Activated naive CD8-positive, alpha-beta T cell treated with anti-CD3 and anti-CD28 coated beads, Interleukin-2, amount 10 ng/mL, durations not matched to agents 7 days and 5 days (primary cell): ENCODE measurements at places on chromosomes 4 and X. TPM values are rescaled to one million over a fixed set of nuclear protein-coding genes. Genes with fewer than 3 reads are reported as not detected.

The HPGDS gene
- total RNA-seq, result not detected

The CT55 gene
- total RNA-seq, result not detected

The GAB3 gene
- total RNA-seq, result 17.7 TPM

The SLC6A14 gene
- total RNA-seq, result not detected

The TMPRSS11D gene
- total RNA-seq, result not detected

The ITM2A gene
- total RNA-seq, result 75.8 TPM

The GC gene
- not detected for total RNA-seq

The CCDC110 gene
- total RNA-seq, result 0.19 TPM

The DKK2 gene
- not detected for total RNA-seq

The SLC10A6 gene
- not detected for total RNA-seq

The NR0B1 gene
- not detected for total RNA-seq

The BGN gene
- total RNA-seq, result not detected

The CT45A3 gene
- not detected for total RNA-seq

The FGFRL1 gene
- 15.5 TPM for total RNA-seq

The JCHAIN gene
- 0.60 TPM for total RNA-seq

GRCh38 chrX:134148172-134148692 is 88.8 kb upstream of the CCDC160 start:
- no peaks in the 10 kb centered on the region for H3K27me3 ChIP-seq
- H3K4me1 ChIP-seq, result peaks cover 2% of the 10 kb centered on the region
- H3K36me3 ChIP-seq, result no peaks in the 10 kb centered on the region
- H3K4me3 ChIP-seq, result no peak overlapping the region

GRCh38 chr4:133152330-133152821 is 3.3 kb downstream of the PCDH10 start:
- peaks cover 13% of the 10 kb centered on the region for H3K4me1 ChIP-seq
- peaks cover 4% of the 10 kb centered on the region for H3K36me3 ChIP-seq
- peak overlapping the region; percentile 71 for H3K27ac ChIP-seq

DNA sequence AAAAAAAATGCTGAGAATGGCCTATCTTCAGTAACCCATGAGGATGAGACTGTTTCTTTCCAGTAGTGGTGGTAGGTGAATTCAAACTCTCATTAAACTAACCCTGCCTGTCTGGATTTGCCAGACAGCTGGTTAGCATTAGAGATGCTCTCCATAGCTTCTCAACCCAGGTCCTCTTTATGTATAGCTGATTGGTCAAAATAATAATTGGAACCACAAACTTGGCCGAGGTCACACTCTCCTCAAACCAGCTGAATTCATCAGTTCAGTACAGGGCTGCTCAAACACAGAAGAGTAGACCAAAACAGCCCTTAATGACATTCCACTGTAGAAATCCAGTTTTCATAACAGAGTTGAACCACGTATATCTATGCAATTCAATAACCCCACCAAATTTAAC is 85.3 kb downstream of the HCCS start:
- H3K4me3 ChIP-seq, result no peak overlapping the region
- no peaks in the 10 kb centered on the region for H3K4me1 ChIP-seq
- H3K36me3 ChIP-seq, result no peaks in the 10 kb centered on the region
- H3K27ac ChIP-seq, result no peak overlapping the region
- no peaks in the 10 kb centered on the region for H3K27me3 ChIP-seq

GRCh38 chr4:163806653-163807052 is 312.2 kb downstream of the TMA16 start:
- DNase-seq, result no peak
- no peak overlapping the region for H3K27ac ChIP-seq
- no peaks in the 10 kb centered on the region for H3K36me3 ChIP-seq
- H3K4me3 ChIP-seq, result no peak overlapping the region
- no peaks in the 10 kb centered on the region for H3K4me1 ChIP-seq

- no peaks in the 10 kb centered on the region for H3K4me1 ChIP-seq
- H3K4me3 ChIP-seq, result no peak overlapping the region
- H3K27me3 ChIP-seq, result no peaks in the 10 kb centered on the region
- no peak for DNase-seq
- H3K27ac ChIP-seq, result no peak overlapping the region
Observed at GRCh38 chr4:85556283-85556682, 81.3 kb downstream of the ARHGAP24 start.

DNA sequence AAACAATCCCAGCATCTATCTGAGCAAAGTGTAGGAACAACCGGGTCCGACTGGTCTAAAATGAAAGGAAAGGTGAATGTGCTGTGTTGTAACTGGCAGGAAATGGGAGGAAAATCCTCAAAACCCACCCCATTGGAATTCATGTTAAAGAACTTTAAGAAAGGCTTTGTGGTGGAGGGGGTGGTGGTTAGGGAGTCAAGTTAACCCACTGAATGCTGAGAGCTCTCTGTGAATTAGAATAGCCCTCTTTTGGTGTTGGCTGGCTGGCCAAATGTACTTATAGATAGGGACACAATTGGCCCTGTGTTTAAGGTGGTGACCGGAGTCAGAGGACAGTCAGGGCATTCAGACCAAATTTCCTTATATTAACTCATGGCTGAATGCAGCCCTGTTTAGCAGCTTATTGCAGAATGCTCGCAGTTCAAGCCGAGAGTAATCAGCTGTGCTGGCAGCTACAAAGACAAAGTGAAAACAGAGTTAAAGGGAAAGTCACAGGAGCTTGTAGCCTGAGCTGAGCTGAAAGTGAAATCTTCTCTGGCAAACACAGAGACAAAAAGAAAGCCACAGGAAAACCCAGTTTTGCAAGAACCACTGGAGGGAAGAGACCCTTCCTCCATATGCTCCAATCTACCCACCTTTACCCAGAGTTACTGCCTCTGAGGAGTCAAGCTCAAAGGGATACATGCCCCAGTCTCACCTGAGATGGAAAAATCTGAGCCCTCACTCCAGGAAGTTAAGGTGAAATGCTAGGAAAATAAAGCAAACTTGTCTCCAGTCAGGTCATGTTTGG is 38.5 kb upstream of the UGT2B7 start:
- no peaks in the 10 kb centered on the region for H3K36me3 ChIP-seq
- H3K27ac ChIP-seq, result no peak overlapping the region

- no peaks in the 10 kb centered on the region for H3K36me3 ChIP-seq
- H3K4me1 ChIP-seq, result no peaks in the 10 kb centered on the region
- no peak overlapping the region for H3K27ac ChIP-seq
- H3K4me3 ChIP-seq, result no peak overlapping the region
- no peaks in the 10 kb centered on the region for H3K27me3 ChIP-seq
- DNase-seq, result no peak
Observed at GRCh38 chrX:68940601-68941000, 111.8 kb downstream of the EFNB1 start.

DNA sequence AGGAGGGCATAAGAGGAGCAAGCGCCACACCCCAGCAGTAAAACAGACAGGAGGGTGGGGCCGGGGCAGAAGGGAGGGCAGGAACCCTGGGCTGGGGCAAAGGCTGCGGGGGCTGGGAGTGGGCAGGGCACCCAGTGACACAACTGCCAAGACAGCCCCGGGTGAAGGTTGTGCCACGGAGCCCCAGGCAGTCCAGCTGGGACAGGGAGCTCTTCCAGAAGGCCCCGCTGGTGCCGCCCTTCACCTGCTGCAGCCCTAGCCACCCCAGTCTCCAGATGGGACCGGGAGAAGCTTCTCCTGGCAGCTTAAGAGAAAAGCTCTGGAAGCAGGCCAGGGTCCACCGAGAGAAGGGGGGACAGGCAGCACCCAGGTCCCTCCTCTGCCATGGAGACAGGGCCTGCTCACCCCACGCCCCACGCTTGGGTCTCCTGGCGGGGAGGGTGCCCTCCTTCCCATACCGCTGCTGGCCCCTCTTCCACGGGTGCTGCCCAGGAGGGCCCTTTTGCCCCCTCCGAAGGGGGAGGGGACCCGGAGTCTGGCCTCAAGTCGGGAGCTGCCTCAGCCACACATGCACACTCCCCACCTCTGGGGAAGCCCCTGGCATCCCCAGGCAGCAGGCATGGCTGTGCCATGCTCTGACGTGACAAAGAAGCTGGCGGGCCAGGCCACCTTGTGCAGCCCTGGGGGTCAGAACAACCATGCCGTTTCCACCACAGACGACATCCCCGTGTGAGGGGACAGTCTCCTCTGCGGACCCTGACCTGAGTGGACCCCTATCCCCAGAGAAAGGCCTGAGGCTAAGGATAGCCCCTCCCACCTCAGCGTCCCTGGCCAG is 1.5 kb downstream of the DGKQ start:
- H3K36me3 ChIP-seq, result no peaks in the 10 kb centered on the region
- no peak for DNase-seq
- peaks cover 11% of the 10 kb centered on the region for H3K4me1 ChIP-seq
- H3K27ac ChIP-seq, result no peak overlapping the region

DNA sequence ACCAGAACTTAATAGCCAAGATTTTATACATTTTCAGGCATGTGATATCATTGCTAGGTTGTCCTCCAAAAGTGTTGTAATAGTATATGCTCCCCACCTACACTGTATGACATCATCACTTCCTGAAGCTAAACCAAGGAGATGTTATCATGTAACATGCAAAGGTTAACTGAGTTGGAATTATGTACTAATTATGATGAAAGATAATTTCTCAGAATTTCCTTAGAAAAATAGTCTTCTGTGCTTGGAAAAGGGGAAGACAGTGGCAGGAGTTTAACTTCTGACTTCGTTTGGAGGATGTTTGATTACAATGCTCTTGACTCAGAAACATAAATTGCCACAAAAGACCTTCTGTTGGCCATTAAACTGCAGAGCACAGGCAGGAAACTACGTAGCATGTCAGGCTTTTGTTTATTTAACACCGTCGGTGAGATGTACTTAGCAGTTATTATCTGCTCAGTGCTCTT is 83.6 kb upstream of the GUCY1A1 start:
- peaks cover 12% of the 10 kb centered on the region for H3K4me1 ChIP-seq
- no peaks in the 10 kb centered on the region for H3K36me3 ChIP-seq
- H3K4me3 ChIP-seq, result peak overlapping the region; percentile 44
- no peak for DNase-seq
- H3K27ac ChIP-seq, result peak overlapping the region; percentile 70

DNA sequence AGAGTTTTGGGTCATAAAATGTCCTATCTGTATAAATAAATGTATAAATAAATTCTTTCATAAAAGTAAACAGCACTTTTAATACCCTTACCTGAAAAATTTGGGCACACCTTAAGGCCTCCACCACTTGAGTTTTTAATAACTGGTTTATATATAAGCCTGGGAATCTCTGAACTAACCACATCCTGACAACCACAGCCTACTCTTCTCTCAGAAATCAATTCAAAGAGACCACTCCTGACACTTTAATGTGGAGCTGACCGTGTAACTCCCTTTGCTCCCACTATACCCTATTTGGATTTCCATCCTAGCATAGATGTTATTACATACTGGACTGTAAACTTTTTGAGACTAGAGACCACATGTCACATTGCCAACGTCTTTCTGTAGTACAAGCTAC is 3.5 kb downstream of the FBXL5 start:
- peaks cover 1% of the 10 kb centered on the region for H3K36me3 ChIP-seq
- H3K27ac ChIP-seq, result peak overlapping the region; percentile 52
- peak overlapping the region; percentile 46 for H3K4me3 ChIP-seq
- no peak for DNase-seq

DNA sequence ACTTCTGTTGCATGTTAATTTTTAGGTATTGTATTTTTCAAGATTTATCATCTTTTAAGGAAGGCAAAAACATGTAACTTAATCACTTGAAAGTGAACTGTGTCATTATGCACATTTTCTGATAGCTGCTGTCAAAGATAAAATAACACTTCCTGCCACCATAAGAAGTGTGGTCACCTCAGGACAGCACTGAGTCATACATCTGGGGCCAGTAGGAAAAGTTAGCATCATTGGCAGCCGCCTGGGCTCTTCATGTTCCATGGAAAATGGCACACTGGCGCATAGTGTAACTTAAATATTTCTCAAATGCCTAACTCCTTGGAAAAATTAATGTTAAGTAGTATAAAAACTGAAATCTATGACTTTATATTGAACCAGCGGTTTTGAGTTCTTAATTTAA is 24.2 kb downstream of the CNKSR2 start:
- peaks cover 1% of the 10 kb centered on the region for H3K4me1 ChIP-seq
- H3K36me3 ChIP-seq, result no peaks in the 10 kb centered on the region
- no peak overlapping the region for H3K4me3 ChIP-seq
- H3K27me3 ChIP-seq, result no peaks in the 10 kb centered on the region

DNA sequence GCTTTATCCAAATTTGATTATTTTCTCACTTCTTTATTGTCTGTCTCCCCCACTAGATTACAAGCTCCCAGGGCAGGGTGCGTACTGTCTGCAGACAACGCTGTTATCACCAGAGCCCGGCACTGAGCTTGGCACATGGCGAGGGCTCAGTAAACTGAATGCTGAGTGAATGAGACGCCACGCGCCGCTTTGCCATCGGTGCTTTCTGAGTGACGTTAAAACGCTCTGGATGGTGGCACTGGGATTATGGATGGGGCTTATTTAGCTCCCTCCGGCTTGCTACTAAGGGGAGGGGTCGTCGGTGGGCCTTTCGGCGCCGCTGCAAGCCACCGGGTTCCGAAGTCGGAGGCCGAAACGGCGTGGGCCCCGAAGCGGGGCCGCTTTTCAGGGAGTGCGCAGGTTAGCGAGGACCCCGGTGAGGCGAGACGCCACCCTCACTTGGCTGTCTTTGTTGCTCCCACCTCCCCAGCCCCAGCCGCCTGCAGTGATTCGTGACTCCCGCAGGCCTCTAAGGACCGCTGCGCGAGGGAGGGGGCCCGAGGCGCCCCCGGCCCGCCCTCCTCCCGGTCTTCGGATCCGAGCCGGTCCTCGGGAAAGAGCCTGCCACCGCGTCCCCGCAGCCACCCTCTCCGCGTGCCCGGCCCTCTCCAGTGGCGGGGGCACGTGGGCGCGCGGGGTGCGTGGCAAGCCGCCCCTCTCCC is 569 bp upstream of the FHL1 start:
- peaks cover 15% of the 10 kb centered on the region for H3K27me3 ChIP-seq
- peak overlapping the region; percentile 83 for H3K4me3 ChIP-seq
- peak overlapping the region; percentile 70 for H3K27ac ChIP-seq

- H3K27me3 ChIP-seq, result no peaks in the 10 kb centered on the region
- no peaks in the 10 kb centered on the region for H3K36me3 ChIP-seq
- peaks cover 20% of the 10 kb centered on the region for H3K4me1 ChIP-seq
- H3K4me3 ChIP-seq, result no peak overlapping the region
- H3K27ac ChIP-seq, result no peak overlapping the region
Observed at GRCh38 chrX:104136241-104137019, 20.4 kb downstream of the SLC25A53 start.

- no peak overlapping the region for H3K4me3 ChIP-seq
- no peak overlapping the region for H3K27ac ChIP-seq
- H3K4me1 ChIP-seq, result peaks cover 21% of the 10 kb centered on the region
- H3K36me3 ChIP-seq, result peaks cover 4% of the 10 kb centered on the region
Observed at GRCh38 chr4:150973626-150974251, 41.3 kb downstream of the LRBA start.

- H3K4me3 ChIP-seq, result no peak overlapping the region
- H3K27ac ChIP-seq, result no peak overlapping the region
- H3K4me1 ChIP-seq, result peaks cover 3% of the 10 kb centered on the region
- H3K27me3 ChIP-seq, result no peaks in the 10 kb centered on the region
- H3K36me3 ChIP-seq, result no peaks in the 10 kb centered on the region
Observed at GRCh38 chrX:39953879-39954278, 143.9 kb downstream of the BCOR start.

GRCh38 chr4:140750470-140750869 is 5.7 kb downstream of the TBC1D9 start:
- peaks cover 1% of the 10 kb centered on the region for H3K4me1 ChIP-seq
- H3K27me3 ChIP-seq, result peaks cover 51% of the 10 kb centered on the region
- H3K36me3 ChIP-seq, result no peaks in the 10 kb centered on the region
- no peak overlapping the region for H3K27ac ChIP-seq

GRCh38 chr4:158331863-158332262 is 121.6 kb downstream of the TMEM144 start:
- H3K36me3 ChIP-seq, result no peaks in the 10 kb centered on the region
- DNase-seq, result no peak
- H3K4me1 ChIP-seq, result no peaks in the 10 kb centered on the region
- H3K4me3 ChIP-seq, result no peak overlapping the region
